ENCODE measurements at places on chromosomes 7 and 10. TPM values are rescaled to one million over a fixed set of nuclear protein-coding genes. Genes with fewer than 3 reads are reported as not detected.

TMEM26 gene
- not detected for total RNA-seq

ACSL5 gene
- 66.1 TPM for total RNA-seq

GDF2 gene
- not detected for total RNA-seq

NPC1L1 gene
- not detected for total RNA-seq

GNGT1 gene
- not detected for total RNA-seq

GIMAP4 gene
- 408 TPM for total RNA-seq

SLC26A5 gene
- total RNA-seq, result 0.85 TPM

GPRIN2 gene
- 0.09 TPM for total RNA-seq

SPDYE16 gene
- total RNA-seq, result not detected

PLPP4 gene
- total RNA-seq, result not detected

RASSF4 gene
- 13.1 TPM for total RNA-seq

NUDT13 gene
- total RNA-seq, result 2.1 TPM

PHKG1 gene
- 0.34 TPM for total RNA-seq

RAB19 gene
- not detected for total RNA-seq

TMEM196 gene
- total RNA-seq, result not detected

CALML5 gene
- not detected for total RNA-seq

SPDYE5 gene
- total RNA-seq, result not detected

PRF1 gene
- not detected for total RNA-seq

CHCHD3 gene
- 98.8 TPM for total RNA-seq

HHEX gene
- total RNA-seq, result 66.9 TPM

C10orf90 gene
- not detected for total RNA-seq

WDR86 gene
- total RNA-seq, result not detected

SMARCD3 gene
- total RNA-seq, result 0.85 TPM

PKD2L1 gene
- total RNA-seq, result not detected

STX1A gene
- 11.4 TPM for total RNA-seq

NYAP1 gene
- total RNA-seq, result 5.4 TPM

SORCS1 gene
- not detected for total RNA-seq

ATRNL1 gene
- 0.17 TPM for total RNA-seq

ACTR3C gene
- 9.5 TPM for total RNA-seq

SFRP4 gene
- total RNA-seq, result not detected

CD36 gene
- 171 TPM for total RNA-seq

Data from dermis blood vessel endothelial cell (primary cell).